ENCODE measurements at places on chromosomes 13 and 19.

GRCh38 chr19:29944390-29945012 is 2.5 kb downstream of the URI1 start:
- H3K27me3 ChIP-seq: no peaks in the 10 kb centered on the region
- no peak for DNase-seq
- peak overlapping the region; percentile 12 for H3K27ac ChIP-seq
- H3K4me3 ChIP-seq: no peak overlapping the region
- H3K4me1 ChIP-seq: peaks cover 70% of the 10 kb centered on the region
- no peaks in the 10 kb centered on the region for H3K36me3 ChIP-seq

- no peaks in the 10 kb centered on the region for H3K36me3 ChIP-seq
- H3K4me3 ChIP-seq: no peak overlapping the region
- no peaks in the 10 kb centered on the region for H3K4me1 ChIP-seq
Observed at GRCh38 chr19:28961772-28962500, 251.0 kb downstream of the UQCRFS1 start.

- peak overlapping the region; percentile 82 for H3K27ac ChIP-seq
- peaks cover 92% of the 10 kb centered on the region for H3K4me1 ChIP-seq
- H3K4me3 ChIP-seq: peak overlapping the region; percentile 56
Observed at GRCh38 chr13:40982772-40983171, 36.3 kb downstream of the ELF1 start.

DNA sequence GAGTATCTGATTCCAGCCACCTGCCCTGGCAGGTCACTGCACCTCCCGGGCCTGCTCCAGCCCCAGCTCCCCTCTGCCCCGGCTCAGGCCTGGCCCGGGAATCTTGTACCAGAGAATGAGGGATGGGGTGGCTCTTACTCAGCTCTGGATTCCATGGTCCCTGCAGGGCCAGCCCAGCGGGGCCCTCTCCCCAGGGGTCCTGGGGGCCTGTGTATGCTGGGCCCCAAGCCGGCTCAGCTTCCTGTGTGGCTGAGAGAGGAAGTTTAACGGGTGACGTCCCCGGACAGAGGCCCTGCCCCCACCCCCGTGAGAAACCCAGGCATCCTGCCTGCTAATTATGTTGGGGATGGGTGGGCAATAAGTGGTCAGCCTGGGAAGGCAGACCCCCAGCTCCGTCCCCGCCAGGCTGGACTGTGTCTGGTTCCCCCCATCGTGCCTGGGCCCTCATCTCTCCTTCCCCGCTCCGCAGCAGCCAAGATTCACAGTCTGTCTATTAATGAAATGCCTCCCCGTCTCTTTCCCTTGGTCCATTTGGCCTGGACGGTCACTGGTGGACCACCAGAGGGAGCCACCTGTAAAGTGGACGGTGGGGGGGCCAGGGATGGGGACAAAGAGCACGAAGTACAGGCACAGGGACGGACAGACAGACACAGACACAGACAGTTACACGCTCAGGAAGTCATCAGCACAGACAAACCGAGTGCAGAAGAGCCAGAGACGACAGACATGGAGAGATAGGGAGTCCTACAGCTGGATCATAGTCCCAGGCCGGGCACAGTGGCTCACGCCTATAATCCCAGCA is at the start of gene DENND1C:
Gene DENND1C, minus strand, starts transcription at position 247 of the 802 bp plus-strand sequence. Its CDS starts 92 bp downstream, at position 155.
- H3K4me3 ChIP-seq: peak within 1 kb of the TSS; percentile 39
- peak within 1 kb of the TSS; percentile 65 for H3K27ac ChIP-seq
- no peaks in the 10 kb centered on the region for H3K36me3 ChIP-seq
- DNase-seq: peak; percentile 23

GRCh38 chr13:69903081-69903480 is 204.5 kb upstream of the ATXN8OS start:
- no peaks in the 10 kb centered on the region for H3K27me3 ChIP-seq
- no peak for DNase-seq
- no peaks in the 10 kb centered on the region for H3K4me1 ChIP-seq

DNA sequence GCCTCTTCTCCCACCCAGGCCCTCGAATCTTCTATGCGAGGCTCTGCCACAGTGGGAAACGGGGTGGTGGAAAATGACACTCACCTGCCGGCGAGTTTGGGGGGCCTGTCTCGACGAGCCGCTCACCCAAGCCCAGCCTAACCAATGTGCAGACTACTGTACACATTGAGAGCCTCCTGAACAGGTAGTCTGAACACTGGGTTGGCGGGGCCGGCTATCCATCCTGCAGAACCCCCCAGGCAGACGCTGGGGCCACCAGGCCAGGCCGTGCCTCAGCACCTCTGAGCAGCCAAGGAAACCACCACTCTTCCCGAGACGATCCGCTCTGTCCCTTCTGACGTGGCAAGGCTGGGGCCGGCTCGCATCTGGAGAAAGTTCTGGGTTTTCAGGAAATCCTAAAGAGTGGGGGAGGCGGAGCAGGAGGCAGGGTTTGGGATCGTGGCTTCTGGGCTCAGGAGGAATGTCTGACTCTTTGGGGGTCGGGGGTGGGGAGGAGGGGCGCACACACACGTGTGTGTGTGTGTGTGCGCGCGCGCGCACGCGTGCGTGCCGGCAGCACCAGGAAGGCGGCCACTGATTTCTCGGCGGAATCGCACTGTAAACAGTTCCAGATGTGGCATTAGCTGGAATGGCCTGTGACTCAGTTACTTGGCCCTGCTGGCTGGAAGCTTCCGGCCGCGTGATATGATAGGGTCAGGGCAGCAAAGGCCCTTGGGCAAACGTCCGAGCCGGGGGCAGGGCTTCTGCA is 18.5 kb downstream of the TMED1 start:
- DNase-seq: no peak
- peak overlapping the region; percentile 86 for H3K27ac ChIP-seq
- peaks cover 9% of the 10 kb centered on the region for H3K36me3 ChIP-seq
- H3K4me3 ChIP-seq: peak overlapping the region; percentile 36
- H3K4me1 ChIP-seq: no peaks in the 10 kb centered on the region

GRCh38 chr13:111657013-111657412 is 336.6 kb downstream of the TEX29 start:
- H3K36me3 ChIP-seq: no peaks in the 10 kb centered on the region
- no peak overlapping the region for H3K4me3 ChIP-seq
- H3K27me3 ChIP-seq: no peaks in the 10 kb centered on the region
- no peak for DNase-seq
- no peak overlapping the region for H3K27ac ChIP-seq
- H3K4me1 ChIP-seq: no peaks in the 10 kb centered on the region

- H3K27me3 ChIP-seq: peaks cover 6% of the 10 kb centered on the region
- no peaks in the 10 kb centered on the region for H3K36me3 ChIP-seq
- peaks cover 27% of the 10 kb centered on the region for H3K4me1 ChIP-seq
- H3K4me3 ChIP-seq: peak overlapping the region; percentile 61
- no peak for DNase-seq
Observed at GRCh38 chr13:114064450-114065140, 67.8 kb downstream of the RASA3 start.

DNA sequence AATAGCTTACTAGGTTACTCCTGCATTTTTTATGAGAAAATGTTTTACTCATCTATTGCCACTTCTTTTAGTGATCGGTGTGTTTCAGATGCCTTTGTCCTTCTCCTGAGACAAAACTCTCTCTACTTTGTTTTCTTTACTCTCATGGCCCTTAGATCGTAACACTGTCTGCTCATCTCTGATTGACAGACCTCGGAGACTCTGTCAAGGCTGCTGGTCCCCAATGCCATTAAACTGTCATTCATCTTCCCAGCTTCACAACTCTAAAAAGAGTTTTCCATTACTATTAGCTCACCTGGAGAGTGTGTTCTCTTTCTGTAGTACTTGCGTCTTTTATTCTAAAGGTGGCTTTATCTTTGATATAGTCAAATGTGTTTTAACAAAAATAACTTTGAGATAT is 765.2 kb downstream of the SLITRK1 start:
- H3K4me3 ChIP-seq: no peak overlapping the region
- H3K4me1 ChIP-seq: no peaks in the 10 kb centered on the region
- H3K36me3 ChIP-seq: no peaks in the 10 kb centered on the region
- DNase-seq: no peak
- no peaks in the 10 kb centered on the region for H3K27me3 ChIP-seq

GRCh38 chr13:109408591-109409382 is 377.6 kb downstream of the IRS2 start:
- H3K27me3 ChIP-seq: no peaks in the 10 kb centered on the region
- no peak for DNase-seq
- H3K27ac ChIP-seq: no peak overlapping the region
- H3K4me3 ChIP-seq: no peak overlapping the region
- H3K36me3 ChIP-seq: no peaks in the 10 kb centered on the region
- no peaks in the 10 kb centered on the region for H3K4me1 ChIP-seq

DNA sequence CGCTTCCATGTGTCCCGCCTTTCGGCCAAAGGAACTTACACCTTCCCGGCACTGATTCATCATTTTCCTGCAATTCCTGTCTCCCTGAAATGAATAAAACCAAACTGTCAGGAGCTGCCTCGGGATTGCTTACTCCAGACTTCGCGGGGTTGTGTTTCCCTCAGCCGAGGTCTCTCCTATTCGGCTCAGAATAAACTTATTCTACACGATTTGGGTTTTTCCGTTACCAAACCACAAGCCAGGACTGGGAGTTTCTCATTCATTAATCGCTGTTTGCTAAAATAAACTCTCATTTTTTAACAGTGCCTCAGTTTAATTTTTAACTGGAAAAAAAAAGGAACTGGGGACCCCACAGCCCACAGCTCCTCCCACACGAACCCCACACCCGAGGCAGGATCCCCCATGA is 667 bp downstream of the ZNF878 start:
- no peaks in the 10 kb centered on the region for H3K36me3 ChIP-seq
- H3K4me1 ChIP-seq: peaks cover 22% of the 10 kb centered on the region
- H3K27ac ChIP-seq: peak overlapping the region; percentile 71

DNA sequence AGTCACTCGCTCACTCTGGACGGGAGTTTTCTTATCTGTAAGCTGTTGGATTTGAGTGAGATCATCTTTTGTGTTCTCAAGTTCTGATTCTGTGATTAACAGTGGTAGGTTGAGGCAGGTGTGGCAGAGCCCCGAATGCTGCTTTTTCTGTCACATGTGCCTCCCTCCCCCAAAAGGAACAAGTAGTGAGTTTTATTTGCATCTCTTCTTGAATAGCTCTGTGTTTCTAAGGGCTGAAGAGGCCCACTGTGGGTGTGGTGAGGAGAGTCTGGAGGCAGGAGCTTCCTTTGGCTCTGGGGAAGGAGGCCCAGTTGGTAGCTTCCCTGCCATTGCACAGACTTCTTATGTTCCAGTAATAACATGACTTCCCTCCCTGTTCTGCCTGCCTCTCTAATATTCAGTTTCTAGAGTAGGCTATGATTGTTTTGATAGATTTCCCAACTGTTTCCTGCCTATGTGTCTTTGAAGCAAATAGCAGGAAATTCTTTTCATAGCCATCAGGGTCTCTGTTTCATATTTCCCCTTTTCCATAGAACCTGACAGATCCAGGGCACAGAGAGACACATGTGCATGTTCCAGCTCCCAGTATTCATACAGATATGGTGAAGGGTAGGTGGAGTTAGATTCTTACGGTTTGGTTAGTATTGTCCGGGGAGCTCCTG is 23.9 kb upstream of the CXCL17 start:
- no peaks in the 10 kb centered on the region for H3K36me3 ChIP-seq
- no peak overlapping the region for H3K27ac ChIP-seq
- no peaks in the 10 kb centered on the region for H3K4me1 ChIP-seq
- no peaks in the 10 kb centered on the region for H3K27me3 ChIP-seq
- H3K4me3 ChIP-seq: no peak overlapping the region
- no peak for DNase-seq

DNA sequence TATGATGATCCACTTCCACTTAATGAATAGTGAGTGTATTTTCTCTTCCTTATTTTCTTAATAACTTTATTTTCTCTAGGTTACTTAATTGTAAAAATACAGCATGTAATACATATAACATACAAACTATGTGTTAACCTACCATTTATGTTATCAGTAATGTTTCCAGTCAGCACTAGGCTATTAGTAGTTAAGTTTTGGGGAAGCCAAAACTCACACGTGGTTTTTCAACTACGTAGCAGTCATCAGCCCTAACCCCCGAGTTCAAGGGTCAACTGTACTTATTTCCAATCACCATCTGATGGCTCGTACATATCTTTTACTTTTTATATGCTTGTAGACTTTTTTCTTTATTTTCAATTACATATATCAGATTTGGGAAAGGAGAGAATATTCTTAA is 95.7 kb downstream of the TNFSF13B start:
- no peak overlapping the region for H3K27ac ChIP-seq
- H3K4me3 ChIP-seq: no peak overlapping the region
- no peaks in the 10 kb centered on the region for H3K27me3 ChIP-seq

- H3K4me3 ChIP-seq: no peak overlapping the region
- H3K4me1 ChIP-seq: no peaks in the 10 kb centered on the region
- peaks cover 53% of the 10 kb centered on the region for H3K36me3 ChIP-seq
- no peak for DNase-seq
- H3K27ac ChIP-seq: no peak overlapping the region
- no peaks in the 10 kb centered on the region for H3K27me3 ChIP-seq
Observed at GRCh38 chr13:75308222-75308621, 173.7 kb downstream of the TBC1D4 start.

DNA sequence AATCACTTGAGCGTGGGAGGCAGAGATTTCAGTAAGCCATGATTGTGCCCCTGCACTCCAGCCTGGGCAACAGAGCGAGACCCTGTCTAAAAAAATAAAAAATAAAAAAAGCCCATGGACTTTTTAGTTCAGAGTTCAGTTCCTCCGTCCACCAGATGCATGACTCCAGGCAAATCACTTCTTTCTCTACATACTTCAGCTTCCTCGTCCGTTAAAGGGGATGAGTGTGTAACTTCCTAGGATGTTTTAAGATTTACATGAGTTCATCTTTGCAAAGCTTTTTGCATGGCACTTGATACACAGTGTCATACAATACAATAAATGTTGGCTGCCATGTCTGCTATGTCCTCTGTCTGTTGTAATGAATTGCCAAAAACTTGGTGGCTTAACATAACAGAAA is 10.0 kb upstream of the FFAR2 start:
- no peaks in the 10 kb centered on the region for H3K27me3 ChIP-seq
- peaks cover 51% of the 10 kb centered on the region for H3K4me1 ChIP-seq
- no peak overlapping the region for H3K27ac ChIP-seq
- no peak overlapping the region for H3K4me3 ChIP-seq
- no peaks in the 10 kb centered on the region for H3K36me3 ChIP-seq

GRCh38 chr19:45114116-45114515 is 21.1 kb downstream of the PPP1R37 start:
- H3K4me1 ChIP-seq: peaks cover 68% of the 10 kb centered on the region
- H3K27ac ChIP-seq: no peak overlapping the region
- no peak for DNase-seq
- H3K27me3 ChIP-seq: no peaks in the 10 kb centered on the region
- H3K36me3 ChIP-seq: peaks cover 4% of the 10 kb centered on the region

GRCh38 chr19:12778017-12778904 is 2.9 kb upstream of the HOOK2 start:
- H3K4me1 ChIP-seq: peaks cover 43% of the 10 kb centered on the region
- no peaks in the 10 kb centered on the region for H3K36me3 ChIP-seq
- DNase-seq: no peak
- H3K4me3 ChIP-seq: peak overlapping the region; percentile 66
- peak overlapping the region; percentile 93 for H3K27ac ChIP-seq

GRCh38 chr13:30577401-30577852 is 40.3 kb upstream of the USPL1 start:
- no peaks in the 10 kb centered on the region for H3K27me3 ChIP-seq
- no peaks in the 10 kb centered on the region for H3K4me1 ChIP-seq
- no peak overlapping the region for H3K27ac ChIP-seq
- H3K36me3 ChIP-seq: no peaks in the 10 kb centered on the region
- no peak overlapping the region for H3K4me3 ChIP-seq
- no peak for DNase-seq
